ENCODE measurements at places on chromosomes 3 and 15.

DNA sequence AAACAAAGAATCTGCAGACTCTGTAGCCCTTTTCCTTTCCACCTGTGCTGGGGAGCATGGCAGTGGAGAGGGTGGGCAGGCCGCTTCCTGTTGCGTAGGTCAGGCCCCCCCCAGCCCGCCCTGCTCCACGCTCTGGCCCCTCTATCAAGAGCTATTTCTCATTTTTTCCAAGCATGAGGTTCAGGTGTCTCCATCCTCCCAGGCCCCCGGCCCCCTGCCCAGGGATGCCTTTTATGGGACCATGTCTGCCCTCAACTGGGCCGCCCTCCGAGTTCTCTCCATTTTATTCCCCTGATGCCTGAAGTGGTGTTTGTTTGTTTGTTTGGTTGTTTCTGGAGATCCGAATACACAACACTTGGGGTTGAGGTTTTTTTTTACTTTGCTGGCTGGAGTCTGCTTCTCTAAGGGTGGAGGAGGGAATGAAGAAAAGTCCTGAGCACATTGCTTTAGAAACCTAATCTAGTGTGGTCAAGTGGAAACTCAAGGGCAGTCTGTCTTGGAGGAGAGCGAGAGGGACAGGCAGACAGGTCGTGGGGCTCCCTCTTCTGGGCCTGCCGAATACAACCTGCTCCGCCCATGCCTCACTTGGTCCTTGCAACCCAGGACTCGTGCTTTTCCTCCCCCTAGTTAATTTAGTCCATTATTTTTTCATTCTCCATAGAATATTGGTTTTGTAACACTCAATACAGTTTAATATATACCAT is 176.5 kb upstream of the LYSMD4 start:
- no peak for DNase-seq

DNA sequence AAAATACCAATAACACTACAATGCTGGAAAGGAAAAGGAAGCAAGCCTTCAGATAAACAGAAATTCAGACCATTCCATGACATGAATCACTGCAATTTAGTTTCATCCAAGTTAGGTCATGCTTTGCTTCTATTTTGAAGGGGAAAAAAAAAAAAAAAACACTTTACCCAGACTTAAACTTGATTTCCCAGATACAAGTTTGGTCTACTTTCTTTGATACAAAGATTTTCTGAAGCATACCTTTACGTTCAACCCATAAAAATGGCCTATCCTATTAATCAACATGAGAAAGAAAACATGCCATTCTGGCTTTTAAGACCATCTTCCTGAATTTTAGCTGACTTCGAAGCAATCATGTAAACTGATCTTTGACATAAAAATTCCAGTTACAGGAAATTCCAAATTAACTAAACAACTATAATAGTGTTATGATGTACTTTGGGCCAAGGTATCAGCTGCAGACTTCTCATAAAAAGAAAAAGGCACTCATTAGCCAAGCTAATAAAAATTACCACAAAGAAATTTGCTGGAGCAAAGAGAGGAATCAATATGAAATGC is 12.6 kb downstream of the OSBPL10 start:
- no peak for DNase-seq

- DNase-seq: no peak
Measured at GRCh38 chr3:62135741-62136140, 237.6 kb downstream of the FEZF2 start.

DNA sequence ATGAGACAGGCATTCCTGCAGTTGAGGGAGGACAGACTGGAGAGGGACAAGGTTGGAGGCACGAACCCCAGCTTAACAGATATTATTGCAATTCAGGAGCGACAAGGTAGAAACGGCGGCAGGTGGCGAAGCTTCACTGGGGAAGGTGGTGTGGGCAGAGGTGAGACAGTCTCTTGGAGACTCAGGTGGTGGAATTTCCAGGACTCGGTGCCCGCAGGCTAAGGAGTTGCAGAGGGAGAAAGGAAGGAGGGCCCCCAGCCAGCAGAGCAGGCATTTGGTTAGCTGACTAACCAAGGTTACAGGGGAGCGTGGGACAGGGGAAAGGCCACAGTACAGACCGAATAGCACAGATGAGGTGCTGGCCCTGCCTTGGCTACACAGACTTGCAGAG is 3.0 kb downstream of the FAM174B start:
- DNase-seq: no peak

DNA sequence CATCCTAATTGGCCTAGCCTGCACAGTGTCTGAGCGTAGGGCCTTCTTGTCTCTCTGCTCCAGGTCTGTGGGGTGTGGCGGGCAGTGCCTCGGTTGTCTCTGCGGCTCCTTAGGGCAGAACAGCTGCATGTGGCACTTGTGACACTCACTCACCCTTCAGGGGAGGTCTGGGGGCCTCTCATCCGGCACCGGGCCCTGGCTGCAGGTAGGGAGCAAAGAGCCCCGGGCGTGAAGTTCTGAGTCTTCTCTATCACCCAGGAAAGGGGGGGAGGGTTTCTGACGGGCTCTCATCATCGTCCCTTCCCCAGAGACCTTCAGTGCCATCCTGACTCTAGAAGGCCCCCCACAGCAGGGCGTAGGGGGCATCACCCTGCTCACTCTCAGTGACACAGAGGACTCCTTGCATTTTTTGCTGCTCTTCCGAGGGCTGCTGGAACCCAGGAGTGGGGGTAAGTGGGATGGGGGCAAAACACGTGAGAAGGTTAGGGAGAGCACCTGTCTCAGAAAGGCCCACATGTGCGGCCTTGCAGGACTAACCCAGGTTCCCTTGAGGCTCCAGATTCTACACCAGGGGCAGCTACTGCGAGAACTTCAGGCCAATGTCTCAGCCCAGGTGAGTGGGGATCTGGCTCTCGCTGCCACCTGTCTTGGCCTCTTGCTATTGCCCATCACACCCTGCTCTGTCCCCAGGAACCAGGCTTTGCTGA is 2.6 kb downstream of the CHRD start:
- DNase-seq: no peak

DNA sequence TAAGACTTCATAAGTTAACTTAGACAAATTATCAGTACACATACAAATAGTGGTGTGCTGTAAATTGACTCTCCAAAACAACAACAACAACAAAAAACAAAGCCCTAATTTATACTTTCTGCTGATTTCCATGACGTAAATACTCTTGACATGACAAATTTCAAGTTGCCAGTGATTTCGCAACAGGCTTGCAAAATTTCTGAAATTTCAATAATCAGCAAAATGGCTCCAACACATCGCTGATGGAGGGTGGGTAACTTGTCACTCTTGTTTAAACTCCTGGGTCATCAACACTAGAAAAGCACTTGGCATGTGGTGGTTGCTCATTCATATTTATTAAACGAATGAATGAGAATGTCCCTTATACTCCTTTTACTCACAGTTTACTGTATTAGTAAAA is 205.2 kb upstream of the SATB1 start:
- DNase-seq: no peak

DNA sequence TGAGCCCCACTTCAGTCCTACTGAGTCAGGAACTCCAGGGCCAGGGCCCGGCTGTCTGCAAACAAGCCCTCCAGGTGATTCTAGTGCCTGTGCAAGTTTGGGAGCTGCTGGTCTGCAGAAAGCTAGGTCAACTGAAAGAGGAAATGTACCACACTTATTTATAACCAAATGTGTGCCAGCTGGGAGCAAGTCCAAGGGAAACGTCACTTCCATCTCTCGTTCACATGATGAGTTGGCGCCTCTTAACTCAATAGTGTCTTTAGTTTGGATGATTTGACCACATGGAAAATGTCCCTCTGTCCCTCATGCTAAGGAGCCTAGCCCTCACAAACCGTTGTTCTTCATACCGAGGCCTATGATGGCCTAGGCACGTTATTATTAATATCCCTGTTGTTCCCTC is 43.2 kb downstream of the GOLGA8S start:
- DNase-seq: no peak

DNA sequence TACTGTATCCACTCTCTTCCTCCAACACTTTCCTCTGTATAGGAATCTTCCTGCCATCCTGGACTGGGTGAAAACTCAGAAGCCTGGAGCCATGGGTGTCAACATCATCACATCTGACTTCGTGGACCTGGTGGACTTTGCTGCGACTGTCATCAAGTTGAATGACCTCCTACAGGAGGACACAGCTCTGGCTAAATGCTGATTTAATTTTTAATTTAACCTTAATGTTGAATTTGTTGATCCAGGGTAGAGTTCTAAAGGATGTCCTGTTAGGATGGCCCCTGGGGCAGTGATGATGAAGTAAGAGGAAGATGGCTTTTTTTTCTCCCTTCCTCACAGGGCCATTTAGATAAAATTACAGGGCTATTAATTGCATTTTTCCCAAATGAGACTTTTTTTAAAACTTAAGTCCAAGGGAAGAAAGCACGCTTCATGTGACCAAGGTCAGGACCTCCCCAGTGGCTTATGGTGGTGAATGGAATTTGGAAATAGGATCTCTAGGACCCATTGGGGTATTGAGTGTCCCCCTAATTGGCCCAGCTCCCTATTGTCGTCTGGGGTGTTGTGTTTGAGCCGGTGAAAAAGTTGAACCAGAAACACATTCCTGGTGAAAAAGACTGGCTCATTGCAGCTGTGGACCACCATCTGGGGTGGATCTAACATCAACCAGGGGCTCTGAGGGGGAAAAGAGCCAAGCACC is 125.7 kb upstream of the ZBED2 start:
- DNase-seq: no peak

DNA sequence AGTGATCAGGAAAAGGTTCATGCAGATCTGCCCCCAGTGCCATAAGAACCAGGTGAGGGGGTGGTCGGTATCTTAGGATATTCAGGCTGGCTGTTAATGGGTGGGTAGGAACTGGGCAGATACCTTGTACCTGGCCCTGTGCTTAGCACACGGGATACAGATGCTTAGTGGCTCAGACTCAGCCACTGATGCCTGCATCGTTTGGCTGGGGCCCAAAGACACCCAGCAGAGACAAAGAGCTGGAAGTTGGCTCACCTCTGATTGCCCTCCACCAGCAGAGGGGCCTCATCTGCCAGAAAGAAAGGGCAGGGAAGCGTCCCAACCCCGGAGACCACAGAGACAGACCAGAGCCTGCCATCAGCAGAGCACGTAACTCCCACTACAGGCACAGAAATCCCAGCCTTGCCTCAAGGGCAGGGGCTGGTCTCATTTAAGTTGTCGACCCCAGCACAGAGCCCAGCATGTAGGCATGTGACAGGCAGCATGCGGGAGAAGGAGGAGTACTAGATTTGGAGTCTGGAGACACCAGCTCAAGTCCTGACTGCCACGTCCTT is 64.1 kb upstream of the SLC6A1 start:
- DNase-seq: no peak

DNA sequence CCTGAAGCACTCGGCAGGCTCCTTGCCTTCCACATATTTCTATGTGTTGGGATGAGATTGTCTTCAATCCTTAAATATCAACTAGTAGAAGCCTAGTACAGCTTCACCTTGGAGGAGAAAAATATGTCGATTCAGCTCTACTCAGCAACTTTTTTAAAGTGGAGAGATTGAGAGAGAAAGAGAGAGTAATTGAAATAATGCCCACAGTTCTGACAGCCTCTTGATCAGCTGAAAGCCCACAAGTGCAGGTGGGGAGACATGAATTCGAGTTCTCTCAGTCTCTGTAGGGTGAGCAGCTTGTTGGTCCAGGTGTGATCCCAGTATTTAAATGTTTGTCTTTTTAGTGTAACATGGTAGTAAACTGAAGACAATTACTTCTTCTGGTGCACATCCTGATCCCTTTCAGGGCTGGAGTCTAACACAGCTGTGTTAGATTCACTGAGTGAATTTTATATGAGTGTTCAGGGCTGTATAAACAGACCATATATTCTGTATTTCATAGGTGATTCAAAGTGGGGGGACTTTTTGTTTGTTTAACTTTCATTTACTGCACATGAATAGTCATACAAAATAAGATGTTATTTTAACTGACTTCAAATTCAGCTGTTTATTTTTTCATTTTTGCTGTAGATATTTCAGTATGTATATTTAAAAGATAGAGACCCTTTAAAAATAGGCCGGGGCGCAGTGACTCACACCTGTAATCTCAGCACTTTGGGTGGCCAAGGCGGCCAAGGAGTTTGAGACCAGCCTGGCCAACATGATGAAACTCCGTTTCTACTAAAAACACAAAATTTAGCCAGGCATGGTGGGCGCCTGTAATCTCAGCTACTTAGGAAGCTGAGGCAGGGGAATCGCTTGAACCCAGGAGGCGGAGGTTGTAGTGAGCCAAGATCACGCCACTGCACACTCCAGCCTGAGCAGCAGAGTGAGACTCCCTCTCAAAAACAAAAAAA is 64.0 kb downstream of the ST6GAL1 start:
- DNase-seq: no peak

- DNase-seq: no peak
Measured at GRCh38 chr3:60147249-60147950, 1097.6 kb upstream of the CFAP20DC start.

DNA sequence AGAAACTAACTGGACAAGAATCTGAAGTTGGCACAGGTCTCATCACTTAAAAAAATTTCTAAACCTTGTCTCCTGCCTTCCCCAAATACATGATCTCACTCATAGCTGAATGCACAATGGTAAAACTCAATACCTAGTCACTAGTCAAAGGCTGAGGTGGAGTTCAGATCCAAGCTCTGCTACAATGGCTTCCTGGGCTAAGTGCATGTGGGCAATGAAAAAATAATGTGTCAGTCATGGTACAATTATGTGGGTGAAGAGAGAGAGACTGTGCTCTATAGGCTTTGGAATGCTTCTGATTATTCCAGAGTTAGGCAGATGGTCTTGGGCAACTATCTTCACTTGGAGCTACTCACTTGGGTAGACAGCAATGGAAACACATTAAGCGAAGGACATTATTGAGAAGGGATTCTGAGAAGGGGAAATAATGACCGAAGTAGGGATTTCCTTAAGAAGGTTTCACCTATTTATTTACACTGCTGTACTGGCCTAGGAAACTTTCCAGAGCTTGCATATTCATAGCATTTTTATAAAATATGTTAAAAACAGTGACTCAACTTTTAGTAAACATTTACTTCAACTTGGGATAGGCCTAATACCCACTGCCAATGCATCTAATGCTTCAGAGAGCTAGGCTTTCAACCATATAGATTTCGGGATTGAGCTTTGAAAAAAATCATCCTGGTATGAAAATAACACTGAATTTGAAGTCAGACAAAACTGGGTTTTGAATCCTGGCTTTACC is 58.7 kb upstream of the PLXND1 start:
- DNase-seq: no peak

GRCh38 chr3:190746531-190746930 is 116.0 kb downstream of the GMNC start:
- no peak for DNase-seq

GRCh38 chr3:57862894-57863293 is 106.8 kb downstream of the SLMAP start:
- DNase-seq: no peak

DNA sequence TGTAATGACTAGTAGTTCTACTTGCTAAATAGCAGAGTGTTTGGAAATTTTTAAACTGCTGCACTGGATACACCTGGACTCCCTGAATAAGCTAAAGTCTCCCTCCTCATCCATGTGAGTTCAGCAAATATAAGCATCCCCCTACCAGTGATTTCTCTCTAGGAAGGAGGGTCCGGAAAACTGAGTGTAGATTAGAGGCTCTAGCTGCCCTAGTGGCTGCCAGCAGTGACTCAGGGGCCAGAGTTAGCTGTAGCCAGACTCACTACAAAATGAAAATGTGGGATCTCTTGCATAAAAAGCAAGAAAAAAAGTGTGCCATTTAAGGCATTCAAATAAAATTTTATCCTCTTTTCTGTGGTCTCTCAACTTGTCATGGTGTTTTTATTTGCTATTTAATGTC is 485.0 kb upstream of the ATP11B start:
- no peak for DNase-seq

GRCh38 chr15:65231306-65231705 is 20.0 kb upstream of the CILP start:
- no peak for DNase-seq

GRCh38 chr3:187994221-187995042 is 159.5 kb upstream of the LPP start:
- no peak for DNase-seq

All from activated T-helper 9 cell treated with anti-CD3 and anti-CD28 coated beads, Interleukin-2, amount 50 U/mL, for 16 hours (primary cell).